ENCODE measurements at places on chromosomes 6 and 20. TPM values are rescaled to one million over a fixed set of nuclear protein-coding genes. Genes with fewer than 3 reads are reported as not detected.

GRCh38 chr6:15997586-15998388 lies 131.1 kb upstream of the MYLIP start:
- DNase-seq: no peak

DNA sequence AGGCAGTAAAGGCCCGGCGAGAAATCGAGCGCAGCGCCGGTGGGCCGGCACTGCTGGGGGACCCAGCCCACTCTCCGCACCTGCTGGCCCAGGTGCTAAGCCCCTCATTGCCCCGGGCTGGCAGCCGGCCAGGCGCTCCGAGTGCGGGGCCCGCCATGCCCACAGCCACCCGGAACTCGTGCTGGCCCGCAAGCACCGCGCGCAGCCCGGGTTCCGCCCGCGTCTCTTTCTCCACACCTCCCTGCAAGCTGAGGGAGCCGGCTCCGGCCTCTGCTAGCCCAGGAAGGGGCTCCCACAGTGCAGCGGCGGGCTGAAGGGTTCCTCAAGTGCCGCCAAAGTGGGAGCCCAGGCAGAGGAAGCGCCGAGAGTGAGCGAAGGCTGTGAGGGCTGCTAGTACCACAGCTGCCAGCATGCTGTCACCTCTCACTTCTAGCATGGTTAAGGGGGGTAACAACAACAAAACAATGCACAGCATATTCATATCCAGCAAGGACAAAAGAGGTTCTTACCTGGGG lies 11.3 kb upstream of the GMPR start:
- no peak for DNase-seq

The TUBE1 gene
- total RNA-seq: 28.5 TPM

The BYSL gene
- 9.0 TPM for total RNA-seq

- DNase-seq: no peak
These were observed 830.9 kb upstream of the GJE1 start for GRCh38 chr6:141301779-141302178.

DNA sequence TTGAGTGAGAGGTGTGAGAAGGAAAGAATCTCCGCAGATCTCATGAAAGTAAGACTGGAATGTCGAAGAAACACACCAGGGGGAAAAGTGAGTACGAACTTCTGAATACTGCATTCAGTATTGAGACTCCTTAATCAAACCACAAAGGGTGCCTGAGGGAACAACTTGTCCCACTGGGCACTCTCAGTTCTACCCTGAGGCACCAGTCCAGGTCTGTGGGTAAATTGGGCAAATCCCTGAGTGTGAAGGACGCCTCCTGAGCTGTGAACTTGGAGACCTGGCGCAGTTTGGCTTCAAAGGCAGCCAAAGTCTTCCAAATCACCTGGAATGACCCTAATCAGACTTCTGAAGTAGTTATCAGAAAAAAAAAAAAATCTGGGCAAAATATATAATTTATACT lies 329.7 kb downstream of the BTBD9 start:
- DNase-seq: no peak

The NKAIN4 gene
- not detected for total RNA-seq

DNA sequence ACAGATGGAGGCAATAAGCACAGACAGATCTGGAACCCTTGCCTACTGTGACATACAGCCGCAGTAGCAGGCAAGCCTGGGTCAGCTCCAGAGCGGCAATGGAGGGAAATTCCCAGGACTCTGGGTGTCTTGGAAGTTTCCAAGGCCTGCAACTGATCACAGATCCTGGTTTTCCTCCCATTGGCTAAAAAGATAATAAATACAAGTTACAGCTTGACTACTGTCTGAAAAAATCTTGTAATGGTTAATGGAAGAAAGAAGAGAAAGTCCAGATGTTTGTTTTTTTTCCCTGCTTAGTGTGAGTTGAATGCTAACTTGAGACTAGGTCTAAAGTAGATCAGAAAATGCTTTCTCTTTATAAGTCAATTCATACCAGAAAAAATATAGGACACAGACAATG lies 307.6 kb downstream of the ALDH8A1 start:
- DNase-seq: no peak

The PRDM1 gene
- total RNA-seq: 0.85 TPM

- DNase-seq: no peak
These were observed 24.1 kb upstream of the TRIM27 start for GRCh38 chr6:28947831-28948270.

- DNase-seq: no peak
These were observed 169.8 kb downstream of the MMS22L start for GRCh38 chr6:97113170-97113569.

GRCh38 chr6:101879782-101880181 lies 486.3 kb downstream of the GRIK2 start:
- no peak for DNase-seq

DNA sequence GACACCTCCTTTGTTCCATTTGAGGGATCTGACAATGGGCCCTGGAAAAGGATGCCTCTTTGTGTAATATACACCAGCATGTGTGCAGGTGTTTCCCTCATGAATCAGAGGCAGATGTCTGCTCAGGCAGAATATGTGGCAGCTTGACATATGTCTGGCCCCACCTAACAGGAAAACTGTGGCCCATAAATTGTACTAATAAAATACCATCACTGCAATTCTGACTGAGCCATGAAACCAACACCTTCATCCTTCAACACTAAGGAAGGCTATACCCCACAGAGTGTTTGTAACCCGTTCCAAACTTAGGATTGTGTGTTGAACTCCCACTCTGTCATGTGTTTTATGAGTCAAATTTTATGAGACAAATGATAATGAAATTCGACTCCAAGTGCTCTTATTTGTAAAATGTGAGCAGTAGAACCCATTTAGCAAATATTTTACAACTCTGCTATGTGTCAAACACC lies 22.7 kb downstream of the LAMA4 start:
- DNase-seq: no peak

DNA sequence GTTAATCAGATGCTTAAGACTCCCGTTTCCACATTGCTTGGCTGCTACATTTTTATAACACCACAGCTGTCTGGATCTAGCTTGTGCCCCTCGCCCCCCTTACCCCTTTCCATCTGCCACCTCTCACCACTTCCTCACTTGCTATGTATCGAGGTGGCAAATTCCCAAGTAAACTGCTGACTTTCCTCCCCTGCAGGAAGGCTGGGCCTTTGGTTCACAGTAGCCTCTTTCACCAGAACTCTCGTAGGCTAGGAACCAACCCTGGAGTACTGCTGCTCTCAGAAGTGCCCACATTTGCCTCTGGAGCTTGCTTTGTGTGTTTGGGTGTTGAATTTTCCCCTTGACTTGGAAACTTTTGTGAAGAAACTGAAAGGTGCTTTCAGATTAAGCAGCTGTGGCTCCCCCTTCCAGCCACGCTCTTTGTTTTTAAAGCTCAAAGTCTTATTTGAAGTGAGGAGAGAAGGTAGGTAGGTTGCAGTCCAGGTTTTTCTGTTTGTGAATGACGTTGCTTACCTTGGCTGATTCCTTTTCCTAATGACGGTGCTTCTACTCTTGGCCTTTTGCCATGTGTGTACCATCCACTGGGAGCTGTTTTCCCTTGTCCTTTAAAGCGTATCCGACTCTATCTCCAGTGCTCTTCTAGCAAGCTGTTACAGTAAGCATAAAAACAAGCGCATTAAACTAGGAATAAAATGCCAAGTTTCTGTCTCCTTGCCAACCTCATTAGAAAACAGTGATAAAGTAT lies 90.4 kb downstream of the CARMIL1 start:
- no peak for DNase-seq

GRCh38 chr6:131139599-131139998 lies 4.3 kb downstream of the AKAP7 start:
- no peak for DNase-seq

The SMPDL3A gene
- total RNA-seq: 3.8 TPM

The METTL24 gene
- 1.2 TPM for total RNA-seq

DNA sequence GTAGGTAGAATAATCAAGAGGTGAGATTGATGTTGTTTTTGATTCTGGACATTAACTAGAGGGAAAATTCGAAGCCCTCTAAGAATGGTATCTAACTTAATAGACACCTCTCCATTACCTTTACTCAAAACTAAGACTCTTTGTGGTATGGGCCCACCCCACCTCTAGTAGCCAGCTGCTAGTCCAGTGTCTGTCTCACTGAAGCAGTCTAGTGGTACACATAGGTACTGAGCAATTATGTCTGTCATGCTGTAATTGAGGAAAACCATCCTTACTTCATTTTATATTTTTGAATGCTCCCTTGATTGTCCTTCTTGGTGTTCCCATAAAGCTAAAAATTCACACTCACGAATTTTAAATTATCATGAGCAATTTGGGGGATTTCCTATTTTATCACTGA lies 290.7 kb downstream of the ARHGAP18 start:
- no peak for DNase-seq

DNA sequence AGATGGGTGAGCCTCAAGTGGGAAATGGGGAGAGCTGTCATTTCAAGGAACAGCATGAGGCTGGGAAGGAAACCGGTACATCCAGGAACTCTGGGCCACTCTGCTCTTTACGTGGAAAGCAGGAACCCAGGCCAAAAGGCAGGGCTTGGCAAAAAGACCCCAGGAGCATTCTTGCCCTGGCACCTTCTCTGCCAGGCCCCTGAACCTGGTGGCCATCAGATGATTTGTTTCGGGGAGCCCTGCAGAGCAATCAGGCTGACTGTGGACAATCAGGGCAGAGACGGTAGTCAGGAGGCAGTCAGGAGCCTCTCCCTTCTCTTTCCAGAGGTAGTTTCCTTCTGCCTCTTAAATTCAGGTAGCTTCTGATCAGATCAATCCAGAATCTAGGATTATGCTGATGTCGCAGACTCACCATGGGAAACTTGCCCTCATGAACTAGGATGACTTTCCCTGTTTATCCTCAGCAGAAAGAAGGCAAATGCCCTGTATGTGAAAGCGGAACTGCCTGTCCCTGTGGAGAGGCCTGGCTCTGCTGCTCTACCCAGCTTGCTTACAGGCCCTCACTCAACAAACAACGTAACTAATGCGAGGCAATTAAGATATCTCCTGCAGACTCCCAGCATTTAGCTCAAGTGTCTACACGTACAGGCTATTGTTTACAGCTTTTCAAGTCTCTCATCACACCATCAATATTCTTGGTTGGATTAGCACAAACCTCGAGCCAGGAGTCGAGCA lies 36.6 kb downstream of the EZR start:
- DNase-seq: no peak

GRCh38 chr20:33672426-33673113 lies 1.7 kb downstream of the NECAB3 start:
- no peak for DNase-seq

The RIN2 gene
- total RNA-seq: 48.8 TPM

The ZHX3 gene
- 34.6 TPM for total RNA-seq

- no peak for DNase-seq
These were observed 6.9 kb upstream of the BLCAP start for GRCh38 chr20:37534401-37535157.

GRCh38 chr6:54598787-54599313 lies 247.7 kb upstream of the FAM83B start:
- DNase-seq: no peak

The STX11 gene
- total RNA-seq: 6.8 TPM

The PTPRT gene
- total RNA-seq: 0.08 TPM

The MTFR2 gene
- total RNA-seq: 0.52 TPM

The LTA gene
- not detected for total RNA-seq

The TREML1 gene
- not detected for total RNA-seq

- DNase-seq: no peak
These were observed 131.9 kb upstream of the STMND1 start for GRCh38 chr6:16969699-16970655.

The SDC4 gene
- 77.4 TPM for total RNA-seq

The AVP gene
- total RNA-seq: 0.38 TPM

DNA sequence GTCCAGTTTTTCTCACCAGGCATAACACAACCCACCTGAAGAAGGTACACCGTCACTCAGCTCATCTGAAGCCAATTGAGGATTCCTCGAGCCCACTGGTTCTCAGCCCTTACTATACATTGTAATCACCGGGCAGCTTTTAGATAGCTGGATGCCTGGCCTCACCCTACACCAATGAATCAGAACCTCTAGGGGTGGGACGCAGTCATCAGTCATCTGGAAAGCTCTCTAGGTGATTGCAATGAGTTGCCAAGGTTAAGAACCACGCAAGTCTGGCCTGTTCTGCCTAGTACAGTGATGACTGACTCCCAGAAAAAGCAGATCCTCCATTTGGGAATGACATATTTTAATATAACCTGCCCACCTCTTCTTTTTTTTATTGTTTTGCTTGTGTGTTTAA lies 41.1 kb downstream of the MC3R start:
- no peak for DNase-seq

The TMC2 gene
- not detected for total RNA-seq

- DNase-seq: no peak
These were observed 414.8 kb upstream of the CDH4 start for GRCh38 chr20:60837173-60837770.

DNA sequence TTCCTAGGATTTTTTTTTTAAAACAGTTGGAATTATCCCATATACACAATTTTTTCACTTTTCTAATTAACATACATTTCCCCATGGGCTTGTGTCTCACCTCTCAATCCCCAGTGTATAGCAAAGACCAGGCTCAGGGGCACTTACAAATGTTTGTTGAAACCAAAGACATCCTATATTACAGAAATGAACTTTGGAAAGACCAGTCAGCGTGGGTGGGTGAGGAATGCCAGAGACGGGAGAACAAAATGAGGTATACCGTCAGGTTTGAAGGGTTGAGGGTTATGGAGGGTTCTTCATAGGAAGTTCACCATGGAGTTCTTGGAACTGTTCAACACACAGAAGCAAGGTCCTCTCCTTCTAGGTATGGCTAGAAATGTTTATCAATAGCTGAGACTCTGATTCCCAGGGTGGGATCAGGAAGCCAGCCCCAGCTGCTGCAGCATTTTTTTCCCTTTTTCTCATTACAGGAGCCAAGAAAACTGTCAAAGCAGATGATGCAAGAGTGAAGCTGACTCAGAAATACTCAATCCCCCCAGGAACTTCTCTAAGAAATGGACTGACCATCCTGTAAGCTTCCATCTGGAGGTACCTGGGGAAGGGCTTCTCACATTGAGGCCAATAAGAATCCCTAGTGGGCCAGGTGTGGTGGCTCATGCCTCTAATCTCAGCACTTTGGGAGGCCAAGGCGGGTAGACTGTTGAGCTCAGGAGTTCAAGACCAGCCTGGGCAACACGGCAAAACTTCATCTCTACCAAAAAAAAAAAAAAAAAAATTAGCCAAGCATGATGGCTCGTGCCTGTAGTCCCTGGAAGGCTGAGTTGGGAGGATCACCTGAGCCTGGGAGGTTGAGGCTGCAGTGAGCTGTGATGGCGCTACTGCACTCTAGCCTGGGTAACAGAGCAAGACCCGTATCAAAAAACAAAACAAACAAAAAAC lies 15.9 kb upstream of the TBC1D20 start:
- DNase-seq: no peak

DNA sequence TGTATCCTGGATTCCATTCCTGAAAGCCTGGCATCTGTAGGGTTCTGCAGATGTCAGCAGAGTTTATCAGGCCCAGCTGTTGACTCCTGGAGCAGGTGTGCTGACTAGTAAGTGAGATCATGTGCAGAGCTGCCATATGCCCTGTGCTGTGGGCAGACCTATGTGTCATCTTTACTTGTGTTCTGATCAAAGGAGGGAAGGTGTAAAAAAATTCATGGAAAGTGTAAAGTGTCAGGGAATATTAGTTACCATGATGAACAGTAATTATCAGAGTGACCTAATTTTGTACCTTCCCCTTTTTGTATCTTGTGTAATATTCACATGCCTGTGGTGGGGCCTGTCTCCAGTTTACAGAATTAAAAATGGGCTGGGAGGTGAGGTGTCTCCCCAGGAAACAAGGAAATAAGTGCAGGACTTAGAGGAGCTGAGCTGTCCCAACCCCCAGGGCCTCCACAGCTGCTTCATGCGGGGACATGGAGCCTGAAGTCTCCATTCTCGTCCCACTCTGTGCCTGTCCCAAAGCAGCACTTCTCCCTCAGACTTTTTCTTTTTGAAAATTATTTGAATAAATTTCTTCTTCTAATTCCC lies 148.2 kb upstream of the GGTLC1 start:
- DNase-seq: no peak

The EFCAB8 gene
- not detected for total RNA-seq

The BANF2 gene
- not detected for total RNA-seq

- DNase-seq: no peak
These were observed 7.7 kb upstream of the ASXL1 start for GRCh38 chr20:32350421-32350820.

Data from left ventricle myocardium inferior (tissue), 1 donor.